GM12864 (cell line): ENCODE measurements at places on chromosomes 6 and 20.

GRCh38 chr6:1631251-1631650, 21.5 kb downstream of the FOXC1 start:
- DNase-seq, result no peak

- no peak for DNase-seq
Measured at GRCh38 chr6:13235339-13235738, 93.0 kb downstream of the TBC1D7 start.

- peak; percentile 54 for DNase-seq
Measured at GRCh38 chr6:135577059-135577538, 79.6 kb upstream of the AHI1 start.

DNA sequence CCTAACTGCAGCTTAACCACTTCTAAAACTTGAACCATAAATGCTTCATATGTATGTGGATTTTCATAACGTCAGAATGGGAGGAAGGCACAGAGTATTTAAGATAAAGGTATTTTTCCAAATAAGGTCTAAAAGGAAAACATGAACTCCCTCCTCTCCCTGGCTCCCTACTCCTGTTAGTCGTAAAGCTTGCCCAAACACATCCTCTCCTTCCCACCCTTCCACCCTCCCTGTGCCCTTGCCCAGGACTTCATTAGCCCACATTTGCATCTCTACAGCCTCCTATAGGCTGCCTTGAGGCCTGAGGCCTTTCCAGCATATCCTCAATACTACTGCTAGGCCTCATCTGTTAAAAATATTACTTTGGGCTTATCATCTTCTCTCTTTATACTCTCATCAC, 17.1 kb upstream of the SMIM13 start:
- no peak for DNase-seq

DNA sequence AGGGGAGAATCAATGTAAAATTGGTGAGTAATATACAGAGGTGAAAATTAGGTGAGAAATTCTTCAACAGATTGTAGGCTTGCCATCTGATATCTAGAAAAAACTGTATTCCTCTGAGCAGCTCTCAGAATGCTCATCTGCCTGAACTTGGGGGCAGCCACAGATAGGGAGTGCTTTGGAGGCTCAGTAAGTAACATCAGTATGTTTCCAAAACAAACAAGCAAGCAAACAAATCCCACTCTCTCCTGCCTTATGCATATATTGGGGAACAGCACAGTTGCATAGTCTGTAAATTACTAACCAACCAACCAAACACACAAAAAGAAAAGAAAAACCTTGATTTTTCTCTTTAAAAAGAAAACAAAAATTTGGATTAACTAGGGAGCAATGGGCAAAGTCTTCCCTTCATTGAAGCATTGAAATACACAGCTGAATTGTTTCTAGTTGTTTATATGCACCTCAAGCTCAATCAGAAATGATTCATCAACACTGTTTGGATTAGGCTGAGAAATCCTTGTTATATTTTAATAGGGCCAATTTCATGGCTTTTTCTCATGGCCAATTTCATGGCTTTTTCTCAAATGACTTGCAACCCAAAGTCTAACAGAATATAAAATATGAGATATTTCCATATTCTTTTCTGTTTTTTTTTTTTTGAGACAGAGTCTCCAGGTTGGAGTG, 50.1 kb upstream of the DEK start:
- DNase-seq, result no peak

DNA sequence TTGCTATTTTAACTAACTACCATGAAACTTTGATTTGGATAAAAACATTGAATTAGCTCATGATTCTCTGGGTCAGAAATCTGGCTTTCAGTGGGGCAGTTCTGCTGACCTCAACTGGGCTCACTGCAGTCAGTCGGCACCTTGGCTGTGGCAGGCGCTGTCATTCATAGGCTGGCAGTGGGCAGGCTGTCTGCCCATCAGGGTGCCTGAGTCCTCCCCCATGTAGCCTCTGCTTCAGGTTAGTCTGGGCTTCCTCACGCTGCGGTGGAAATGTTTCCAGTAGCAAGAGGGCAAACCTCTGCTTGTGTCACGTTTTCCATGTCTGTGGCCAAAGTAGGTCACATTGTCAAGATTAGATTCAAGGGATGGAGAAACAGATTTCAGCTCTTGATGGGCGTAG, 251.0 kb upstream of the TCF21 start:
- DNase-seq, result no peak
